T-helper 1 cell (primary cell): ENCODE measurements at places on chromosomes 2 and 18.

DNA sequence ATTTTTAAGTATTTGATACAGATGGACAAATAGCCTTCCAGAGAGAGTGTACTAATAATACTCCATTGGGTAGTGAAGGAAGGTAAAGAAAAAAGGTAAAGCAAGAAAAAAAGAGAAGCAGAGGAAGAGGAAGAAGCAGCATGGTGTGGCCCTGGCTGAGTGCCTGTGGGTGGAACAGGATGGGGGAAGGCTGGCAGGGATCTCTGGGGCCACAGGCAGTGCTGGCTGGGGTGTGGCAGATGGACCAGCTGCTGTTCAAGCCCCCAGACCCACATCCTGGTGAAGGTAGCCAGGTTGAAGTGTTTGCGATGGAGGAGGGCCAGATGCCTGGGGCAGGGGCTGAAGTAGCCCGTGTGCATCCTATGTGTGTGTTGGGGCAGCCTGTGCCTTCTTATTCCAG is 79.0 kb downstream of the DYSF start:
- DNase-seq = no peak

GRCh38 chr18:44309185-44309584 is 371.5 kb upstream of the SETBP1 start:
- DNase-seq = no peak

DNA sequence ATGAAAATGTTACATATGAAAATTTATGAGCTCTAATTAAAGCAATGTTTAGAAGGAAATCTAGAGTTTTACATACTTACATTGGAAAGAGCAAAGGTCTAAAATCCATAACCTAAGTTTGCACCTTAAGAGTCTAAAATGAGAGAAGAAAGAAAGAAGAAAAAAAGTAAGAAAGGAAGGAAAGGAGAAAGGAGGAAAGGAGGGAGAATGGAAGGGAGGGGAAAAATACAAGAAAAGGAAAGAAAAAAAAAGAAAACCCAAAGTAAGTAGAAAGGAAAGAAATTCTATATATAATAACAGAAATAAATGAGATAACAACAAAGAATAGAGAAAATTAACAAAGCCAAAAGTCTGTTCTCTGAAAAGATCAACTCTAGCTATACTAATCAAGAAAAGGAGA is 122.6 kb downstream of the BCL2L11 start:
- DNase-seq = no peak

GRCh38 chr18:48500517-48500916 is 38.3 kb upstream of the CTIF start:
- no peak for DNase-seq

GRCh38 chr2:10709290-10709939 is 12.0 kb upstream of the ATP6V1C2 start:
- DNase-seq = no peak
